ENCODE measurements at places on chromosomes 11 and 22.

DNA sequence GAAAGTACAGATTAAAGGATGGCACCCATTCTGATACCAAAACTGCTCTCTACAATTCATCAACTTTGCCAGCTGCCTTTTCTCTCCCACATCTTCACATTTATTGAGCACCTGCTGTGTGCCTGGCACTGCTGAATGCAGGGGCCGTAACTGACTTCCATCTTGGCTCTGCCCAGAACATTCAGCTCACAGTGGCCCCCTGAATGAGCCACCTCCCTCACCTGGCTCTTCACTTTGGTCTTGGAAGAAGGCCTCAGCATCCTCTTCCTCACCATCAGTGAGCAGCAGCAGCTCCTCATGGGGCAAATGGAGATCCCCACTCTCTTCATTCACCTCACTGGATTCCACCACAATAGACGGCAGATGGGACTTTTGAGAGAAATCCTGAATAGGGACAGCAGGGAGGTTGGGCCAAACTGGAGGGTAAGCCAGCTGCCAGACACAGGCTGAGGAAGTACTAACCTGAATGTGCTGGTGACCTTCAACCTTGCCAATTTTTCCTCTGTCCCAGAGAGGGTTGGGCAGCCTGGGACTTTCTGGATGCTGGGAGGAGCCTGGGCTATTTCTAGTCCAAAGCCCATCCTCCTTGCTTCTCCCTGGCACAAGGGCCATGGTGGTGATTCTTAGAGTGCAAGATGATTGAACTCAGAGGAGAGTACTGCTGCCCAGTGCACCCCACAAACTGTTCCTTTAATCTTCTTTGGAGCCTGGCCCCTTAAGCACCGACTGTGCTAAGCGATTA is 1.9 kb upstream of the UQCC3 start:
- no peak for DNase-seq

- DNase-seq, result no peak
Observed at GRCh38 chr11:58046231-58046630, 15.5 kb downstream of the OR6Q1 start.

DNA sequence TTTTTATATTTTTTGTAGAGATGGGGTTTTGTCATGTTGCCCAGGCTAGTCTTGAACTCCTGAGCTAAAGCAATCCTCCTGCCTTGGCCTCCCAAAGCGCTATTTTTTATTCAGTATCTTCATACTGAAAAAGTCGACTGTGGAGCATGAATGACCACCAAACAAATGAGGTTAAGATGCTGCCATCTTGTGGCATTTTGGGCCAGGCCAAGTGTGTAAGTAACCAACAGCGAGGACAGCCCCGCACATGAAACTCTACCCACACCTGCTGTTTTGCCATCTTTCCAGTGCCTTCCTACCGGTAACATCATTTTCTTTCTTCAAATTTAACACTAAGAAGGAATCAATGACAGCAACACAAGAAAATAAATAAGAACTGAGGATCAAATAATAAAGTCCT is 32.2 kb upstream of the AQP11 start:
- no peak for DNase-seq

DNA sequence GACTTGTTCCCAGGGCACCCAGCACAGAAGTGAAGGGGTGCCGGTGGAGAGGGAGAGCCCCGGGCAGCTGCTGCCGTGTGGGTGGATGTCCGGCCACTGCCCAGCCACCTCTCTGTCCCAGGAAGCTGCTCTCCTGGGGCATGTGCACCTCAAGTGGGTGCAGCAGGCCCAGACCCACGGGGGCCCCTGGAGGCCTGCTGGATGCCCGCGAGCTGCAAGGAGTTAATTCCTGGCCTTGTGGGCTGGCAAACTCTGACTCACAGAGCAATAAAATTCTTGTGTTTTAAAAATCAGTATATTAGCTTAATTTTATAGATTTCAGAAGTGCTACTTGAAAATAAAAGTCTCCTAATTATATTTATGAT is 37.4 kb upstream of the KCNQ1OT1 start:
- no peak for DNase-seq

DNA sequence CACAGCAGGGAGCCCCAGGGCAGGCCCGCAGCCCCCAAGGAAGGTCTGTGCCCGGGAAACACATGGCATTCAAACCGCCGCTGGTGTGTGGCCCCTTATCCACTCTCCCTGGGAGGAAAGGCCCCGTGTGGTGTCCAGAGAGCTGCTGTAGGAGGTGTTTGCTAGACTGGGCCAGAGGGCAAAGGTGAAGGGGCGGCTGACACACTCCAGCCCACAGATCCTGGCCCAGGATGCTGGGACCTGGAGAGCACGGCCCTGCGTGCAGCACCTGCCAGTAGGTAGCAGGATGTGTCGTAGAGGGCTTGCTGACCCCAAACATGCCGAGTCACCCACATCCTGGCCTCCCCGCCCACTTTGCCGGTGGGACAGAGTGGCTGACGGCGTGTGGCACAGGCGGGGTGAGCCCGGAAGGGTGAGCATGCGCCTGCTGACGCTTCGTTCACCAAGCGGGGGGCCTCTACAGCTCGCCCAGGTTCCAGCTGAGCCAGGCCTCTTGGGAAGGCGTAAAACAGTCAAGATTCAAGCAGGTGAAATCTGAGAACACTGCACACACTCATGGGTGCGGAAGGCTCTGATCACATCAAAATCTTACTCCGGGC is 11.0 kb downstream of the OSBPL5 start:
- DNase-seq, result peak; percentile 53

All from right cardiac atrium (tissue), 5 donors.